HS-5 (cell line): ENCODE measurements at places on chromosomes 5 and 9.

DNA sequence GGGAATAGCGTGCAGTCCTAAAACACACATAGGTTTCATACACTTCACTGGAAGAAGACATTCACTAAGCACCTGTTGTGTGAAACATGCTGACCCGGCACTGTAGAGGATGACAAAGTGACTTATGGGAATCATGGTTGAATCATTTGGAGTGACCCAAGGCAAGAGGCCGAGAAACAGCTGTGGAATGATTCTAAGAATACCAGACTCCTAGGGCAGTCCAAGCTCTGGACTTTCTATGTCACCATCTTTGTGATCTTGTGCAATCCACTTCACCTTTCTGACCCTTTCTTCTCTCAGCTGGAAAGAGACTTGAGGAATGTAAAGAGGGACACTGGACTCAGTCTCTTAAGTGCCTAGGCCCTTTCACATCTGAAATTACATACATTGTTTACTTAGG is 13.1 kb downstream of the MSANTD3 start:
- DNase-seq, result no peak

DNA sequence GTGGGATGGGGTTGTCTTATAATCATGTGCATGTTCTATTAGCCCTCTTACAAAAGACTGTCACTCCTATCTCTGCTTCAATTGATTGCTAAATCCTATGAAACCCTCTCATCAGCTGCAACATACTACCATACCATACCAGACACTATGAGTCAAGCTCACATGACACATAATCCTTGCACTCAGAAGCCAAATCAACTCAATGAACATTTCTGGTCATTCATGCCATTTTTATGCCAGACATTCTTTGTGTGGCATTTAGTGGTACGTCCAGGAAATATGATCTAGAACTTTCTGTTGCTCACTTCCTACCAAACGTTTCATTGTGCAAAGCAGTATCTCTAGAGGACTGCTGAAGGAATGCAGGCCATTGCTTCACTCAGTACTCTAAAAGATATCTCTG is 159.2 kb upstream of the GNA14 start:
- DNase-seq, result peak; percentile 94

DNA sequence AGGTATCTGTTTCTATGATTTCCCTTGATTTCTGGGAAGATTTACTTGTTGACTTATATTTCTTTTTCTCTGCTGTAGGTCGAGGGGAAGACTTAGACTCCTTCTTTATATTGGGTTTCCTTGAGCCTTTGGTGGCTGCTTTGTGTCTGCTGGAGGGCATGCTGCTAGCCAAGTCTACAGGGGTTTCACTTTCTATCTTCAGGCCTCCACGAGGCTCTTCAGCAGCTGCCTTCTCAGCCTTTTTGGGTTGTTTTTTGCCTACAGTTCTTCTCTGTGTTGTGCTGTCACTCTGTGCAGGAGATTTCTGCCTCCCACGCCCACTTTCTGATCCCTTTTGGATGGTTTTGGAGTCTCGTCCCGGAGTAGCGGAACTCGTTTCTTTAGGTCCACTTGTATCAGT is 23.2 kb downstream of the LEAP2 start:
- DNase-seq, result no peak

GRCh38 chr9:123669346-123669745 is 260.6 kb downstream of the DENND1A start:
- no peak for DNase-seq
